ENCODE measurements at places on chromosomes 4 and X.

GRCh38 chrX:54820737-54821136 lies 13.2 kb downstream of the MAGED2 start:
- DNase-seq = no peak

DNA sequence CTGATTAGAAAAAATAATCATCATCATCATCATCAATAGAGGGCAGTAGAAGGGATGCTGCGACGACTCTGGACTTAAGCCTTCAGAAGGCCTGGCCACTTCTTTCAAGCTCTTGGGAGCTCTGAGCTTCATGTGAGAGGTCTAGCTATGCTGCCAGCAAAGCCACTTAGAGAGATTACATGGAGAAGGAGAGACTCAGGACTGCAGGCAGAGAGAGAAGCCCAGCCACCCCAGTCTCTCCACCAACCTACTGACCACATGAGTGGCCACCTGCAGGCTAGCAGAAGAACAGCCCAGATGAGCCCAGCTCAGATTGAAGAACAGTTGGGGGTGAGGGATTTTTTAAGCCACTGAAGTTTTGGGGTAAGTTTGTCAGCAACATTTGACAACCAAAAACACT lies 17.1 kb upstream of the TMEM150C start:
- no peak for DNase-seq

GRCh38 chr4:158998624-158999023 lies 104.3 kb upstream of the RAPGEF2 start:
- DNase-seq = no peak

DNA sequence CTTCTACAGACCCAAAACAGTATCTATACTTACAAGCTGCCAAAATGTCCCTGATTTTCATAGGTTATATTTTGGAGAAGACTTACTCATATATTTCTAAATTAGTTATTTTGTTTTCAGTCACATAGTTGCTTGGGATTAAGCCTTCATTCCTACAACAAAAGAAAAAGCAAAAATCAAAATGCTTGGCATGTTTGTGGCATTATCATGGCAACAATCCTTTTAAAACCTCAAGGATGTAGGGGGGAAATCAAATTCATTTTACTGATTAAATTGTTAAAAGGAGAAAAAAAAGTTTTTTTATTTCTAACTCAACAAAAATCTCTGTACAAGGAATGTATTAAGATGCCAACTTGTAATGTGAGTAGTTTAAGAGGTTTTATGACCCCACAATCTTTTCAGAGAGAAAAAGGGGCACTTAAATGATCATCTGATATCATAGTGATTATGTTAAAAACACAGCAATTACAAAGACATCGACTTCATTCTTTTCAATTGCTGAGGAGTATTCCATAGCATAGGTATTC lies 23.5 kb downstream of the TXK start:
- DNase-seq = no peak

- no peak for DNase-seq
Measured at GRCh38 chrX:262381-262909, 18.7 kb upstream of the PLCXD1 start.

DNA sequence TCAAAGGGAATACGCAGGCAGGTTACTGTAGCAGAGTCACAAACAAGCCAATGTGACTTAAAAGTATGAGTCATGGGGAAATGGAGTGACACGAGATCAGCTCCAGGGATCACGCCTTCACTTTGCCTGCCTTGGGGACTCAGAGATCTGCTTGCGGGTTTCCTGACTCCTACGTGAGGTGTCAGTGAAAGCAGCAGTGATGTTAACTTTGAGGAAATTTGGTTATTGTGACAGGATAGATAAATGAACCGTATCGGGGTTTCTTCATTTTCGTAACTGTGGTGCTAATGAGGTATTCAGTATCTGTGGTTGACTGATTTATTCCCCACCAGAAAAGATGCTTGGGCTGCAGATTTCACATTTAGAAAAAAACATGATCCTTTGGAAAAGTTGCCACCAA lies 383.3 kb upstream of the ZFP42 start:
- no peak for DNase-seq

GRCh38 chrX:5290635-5291034 lies 938.0 kb downstream of the NLGN4X start:
- no peak for DNase-seq

- no peak for DNase-seq
Measured at GRCh38 chr4:99815597-99816011, 1.0 kb upstream of the DAPP1 start.

GRCh38 chrX:16643176-16643575 lies 6.8 kb upstream of the S100G start:
- no peak for DNase-seq

DNA sequence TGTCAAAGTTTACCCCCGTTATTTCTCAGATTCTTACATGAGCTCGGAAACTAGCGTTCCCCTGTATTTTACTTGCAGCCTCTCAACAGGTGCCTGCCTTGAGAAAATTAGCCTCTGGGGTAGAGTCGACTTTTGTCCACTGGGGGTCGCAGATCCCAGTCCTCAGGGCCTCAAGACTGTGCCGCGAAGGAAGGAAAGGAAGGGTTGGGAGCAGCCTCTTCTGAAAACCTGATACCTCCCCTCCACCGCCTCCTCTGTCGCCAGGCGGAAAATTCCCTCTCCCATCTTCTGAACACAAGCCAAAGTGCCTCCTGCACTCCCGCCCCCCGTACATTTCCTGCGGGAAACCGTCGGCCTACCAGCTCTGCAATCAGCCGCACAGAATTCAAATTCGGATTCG lies 44.4 kb upstream of the TMSB15B start:
- peak; percentile 26 for DNase-seq

- no peak for DNase-seq
Measured at GRCh38 chr4:2411786-2412510, 6.5 kb downstream of the ZFYVE28 start.

- no peak for DNase-seq
Measured at GRCh38 chrX:118355225-118355920, 9.5 kb downstream of the WDR44 start.

- no peak for DNase-seq
Measured at GRCh38 chr4:27239641-27240040, 379.0 kb downstream of the STIM2 start.

GRCh38 chr4:83388313-83388676 lies 53.6 kb upstream of the HPSE start:
- no peak for DNase-seq

GRCh38 chrX:135974279-135974856 lies 580 bp upstream of the MMGT1 start:
- no peak for DNase-seq

GRCh38 chr4:33071535-33071934 lies 2351.4 kb downstream of the PCDH7 start:
- no peak for DNase-seq

DNA sequence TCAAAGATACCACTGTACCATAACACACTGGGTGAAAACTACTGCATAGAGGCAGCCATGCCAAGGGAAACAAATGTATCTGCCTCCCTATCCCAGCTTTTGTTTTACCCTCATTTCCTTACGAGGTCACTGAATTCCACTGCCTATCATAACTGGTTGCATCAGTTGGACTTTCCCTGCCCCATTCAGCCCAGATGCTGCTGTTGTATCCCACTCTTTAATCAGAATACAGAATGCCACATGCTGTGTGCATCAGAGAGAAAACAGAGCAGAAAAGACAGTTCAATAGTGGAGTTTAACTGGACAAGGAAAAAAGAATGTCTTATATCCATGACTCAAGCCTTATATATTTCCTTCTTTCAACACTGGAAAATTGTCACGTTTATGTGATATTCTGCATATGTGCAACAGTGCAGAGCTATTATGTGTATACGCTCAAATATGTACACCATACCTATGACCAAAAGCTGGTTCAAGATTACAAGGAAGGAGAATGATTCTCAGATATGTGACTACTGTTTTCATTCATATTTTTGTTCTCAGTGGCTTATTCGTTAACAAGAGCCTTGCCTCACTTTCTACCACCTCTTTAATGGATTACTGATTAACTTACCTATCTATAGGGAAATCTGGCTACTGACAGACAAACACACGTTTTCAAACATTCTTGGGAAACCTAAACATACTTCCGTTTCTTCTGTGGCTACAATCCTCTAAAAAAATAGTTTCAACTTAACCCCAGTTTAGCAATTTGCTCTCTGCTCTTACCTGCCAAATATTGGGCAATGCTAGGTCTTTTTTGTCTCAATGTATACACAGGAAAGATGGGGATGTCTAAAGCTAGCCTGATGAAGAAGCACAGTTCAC lies 378.9 kb downstream of the SMARCA1 start:
- DNase-seq = no peak

GRCh38 chrX:130974323-130974722 lies 71.3 kb upstream of the ENOX2 start:
- DNase-seq = peak; percentile 16
